ENCODE measurements at places on chromosomes 11 and 22. TPM values are rescaled to one million over a fixed set of nuclear protein-coding genes. Genes with fewer than 3 reads are reported as not detected.

HTR3B gene
- total RNA-seq, result not detected

MUC5AC gene
- not detected for total RNA-seq

MRGPRX4 gene
- not detected for total RNA-seq

KRTAP5-11 gene
- not detected for total RNA-seq

SHISAL1 gene
- 47.0 TPM for total RNA-seq

OR51E2 gene
- not detected for total RNA-seq

P2RY6 gene
- total RNA-seq, result 12.2 TPM

TRPM5 gene
- total RNA-seq, result not detected

FGF3 gene
- not detected for total RNA-seq

ZNF214 gene
- total RNA-seq, result 9.1 TPM

GAB4 gene
- not detected for total RNA-seq

KDM4E gene
- total RNA-seq, result not detected
